Omental fat pad (tissue), 4 donors: ENCODE measurements at places on chromosomes 6 and 20.
A peak's percentile ranks its signal among the peaks of the same experiment; 100 is the strongest.

DNA sequence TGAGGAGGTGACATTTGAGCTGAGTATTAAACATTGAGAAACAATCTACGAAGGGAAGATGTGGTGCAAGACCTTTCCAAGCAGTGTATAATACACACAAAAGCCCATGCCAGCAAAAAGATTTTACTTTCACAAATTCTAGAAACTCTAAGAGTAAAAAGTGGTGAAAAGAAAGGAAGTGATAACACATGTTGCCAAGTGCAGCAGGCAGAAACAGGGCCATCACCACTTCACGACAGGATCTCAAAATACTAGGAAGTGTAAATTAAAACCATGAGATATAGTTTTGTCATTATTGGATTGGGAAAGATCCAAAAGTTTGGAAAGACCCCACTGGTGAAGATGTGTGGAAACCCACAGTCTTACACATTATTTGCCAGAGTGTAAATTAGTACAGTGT is 1.7 kb upstream of the ENTPD6 start:
- DNase-seq: no peak

DNA sequence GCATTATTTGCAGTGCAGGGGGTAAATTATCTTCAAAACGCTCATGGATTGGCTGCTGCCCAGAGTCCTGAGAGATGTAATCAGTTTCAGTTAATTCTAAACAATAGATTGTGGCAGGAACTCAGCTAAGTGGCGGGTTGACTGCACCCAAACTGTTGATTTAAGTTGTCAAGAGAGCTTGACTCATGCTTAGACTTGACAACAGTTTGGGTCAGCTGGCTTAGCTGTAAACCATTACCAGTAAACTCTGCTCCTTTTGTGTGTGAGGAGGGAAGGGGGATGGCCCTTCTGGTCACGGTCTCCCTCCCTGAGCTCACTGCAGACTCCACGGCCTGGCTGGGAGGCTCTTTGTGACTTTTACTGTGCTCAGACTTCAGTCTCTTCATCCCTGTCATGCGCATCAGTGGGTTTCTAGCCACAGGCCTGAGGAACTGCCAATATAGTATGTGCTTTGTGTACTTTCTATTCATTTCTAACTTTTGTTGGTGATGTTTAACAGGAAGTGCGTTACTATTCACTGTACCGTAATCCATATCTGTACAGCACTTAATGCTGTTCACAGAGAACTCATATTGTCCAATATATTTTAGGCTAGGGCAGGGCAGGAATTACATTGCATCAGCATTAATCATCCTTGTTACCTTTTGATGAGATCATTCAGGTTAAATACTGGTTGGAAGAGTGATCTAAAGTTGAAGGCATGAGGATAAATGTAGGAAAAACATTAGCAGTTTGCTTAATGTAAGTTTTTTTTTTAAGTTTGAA is 488.3 kb downstream of the CDKAL1 start:
- no peak for DNase-seq

GRCh38 chr6:165940366-165940765 is 227.3 kb downstream of the TBXT start:
- no peak for DNase-seq

DNA sequence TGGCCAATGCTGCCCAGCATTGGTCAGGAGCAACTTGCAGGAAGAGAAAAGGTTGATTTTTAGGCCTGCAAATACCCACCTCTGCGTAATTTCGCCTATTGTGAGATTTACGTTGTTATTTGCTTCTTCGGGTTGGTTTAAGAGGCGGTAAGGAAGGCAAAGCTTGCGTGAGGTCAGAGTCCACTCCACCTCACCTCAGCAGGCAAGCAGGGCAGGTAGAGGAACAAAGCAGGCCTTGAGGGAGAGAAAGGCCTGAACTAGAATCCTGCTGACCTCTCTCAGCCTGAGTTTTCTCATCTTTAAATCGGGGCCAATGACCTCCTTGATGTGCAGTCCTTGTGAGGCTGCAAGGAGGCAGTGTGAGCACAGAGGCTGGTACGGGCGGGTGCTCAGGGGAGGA is 239.1 kb downstream of the CDC5L start:
- DNase-seq: no peak

GRCh38 chr6:132712366-132712765 is 1.5 kb downstream of the VNN1 start:
- no peak for DNase-seq

- no peak for DNase-seq
Observed at GRCh38 chr20:25310268-25310920, 62.5 kb downstream of the PYGB start.

GRCh38 chr20:22691369-22692118 is 107.2 kb upstream of the FOXA2 start:
- DNase-seq: no peak

GRCh38 chr6:28282926-28283325 is 1.6 kb downstream of the PGBD1 start:
- DNase-seq: no peak

DNA sequence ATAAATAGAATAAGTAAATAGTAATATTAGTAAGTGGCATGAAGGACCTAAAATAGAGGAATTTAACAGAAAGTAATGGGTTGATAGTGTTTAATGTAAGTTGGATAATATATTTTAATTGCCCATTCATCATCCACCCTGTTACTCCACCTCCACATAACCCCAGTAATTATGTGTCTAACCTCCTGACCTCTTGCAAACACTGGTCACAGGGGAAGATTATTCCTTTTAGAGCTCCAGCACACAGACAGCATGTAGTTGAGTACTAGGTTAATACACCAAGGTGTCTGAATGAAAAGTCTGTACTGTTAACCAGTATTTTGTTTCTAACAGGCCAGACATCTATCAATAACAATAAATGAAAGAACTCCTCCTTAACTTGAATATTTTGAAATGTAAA is 92.4 kb upstream of the EYS start:
- DNase-seq: no peak

DNA sequence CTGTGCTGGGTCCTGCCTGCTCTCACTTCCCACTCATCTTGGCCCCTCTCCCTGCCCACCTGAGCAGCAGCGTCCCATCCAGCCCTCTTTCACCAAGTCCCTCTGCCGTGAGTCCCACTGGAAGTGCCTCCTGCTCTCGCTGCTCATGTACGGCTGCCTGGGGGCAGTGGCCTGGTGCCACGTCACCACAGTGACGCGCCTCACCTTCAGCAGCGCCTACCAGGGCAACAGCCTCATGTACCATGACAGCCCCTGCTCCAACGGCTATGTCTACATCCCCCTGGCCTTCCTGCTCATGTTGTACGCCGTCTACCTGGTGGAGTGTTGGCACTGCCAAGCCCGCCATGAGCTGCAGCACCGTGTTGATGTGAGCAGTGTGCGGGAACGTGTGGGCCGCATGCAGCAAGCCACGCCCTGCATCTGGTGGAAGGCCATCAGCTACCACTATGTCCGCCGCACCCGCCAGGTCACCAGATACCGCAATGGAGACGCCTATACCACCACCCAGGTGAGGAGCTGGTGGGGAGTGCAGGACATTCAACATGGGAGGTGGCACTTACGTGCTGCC is 2.8 kb downstream of the TMEM151B start:
- no peak for DNase-seq

DNA sequence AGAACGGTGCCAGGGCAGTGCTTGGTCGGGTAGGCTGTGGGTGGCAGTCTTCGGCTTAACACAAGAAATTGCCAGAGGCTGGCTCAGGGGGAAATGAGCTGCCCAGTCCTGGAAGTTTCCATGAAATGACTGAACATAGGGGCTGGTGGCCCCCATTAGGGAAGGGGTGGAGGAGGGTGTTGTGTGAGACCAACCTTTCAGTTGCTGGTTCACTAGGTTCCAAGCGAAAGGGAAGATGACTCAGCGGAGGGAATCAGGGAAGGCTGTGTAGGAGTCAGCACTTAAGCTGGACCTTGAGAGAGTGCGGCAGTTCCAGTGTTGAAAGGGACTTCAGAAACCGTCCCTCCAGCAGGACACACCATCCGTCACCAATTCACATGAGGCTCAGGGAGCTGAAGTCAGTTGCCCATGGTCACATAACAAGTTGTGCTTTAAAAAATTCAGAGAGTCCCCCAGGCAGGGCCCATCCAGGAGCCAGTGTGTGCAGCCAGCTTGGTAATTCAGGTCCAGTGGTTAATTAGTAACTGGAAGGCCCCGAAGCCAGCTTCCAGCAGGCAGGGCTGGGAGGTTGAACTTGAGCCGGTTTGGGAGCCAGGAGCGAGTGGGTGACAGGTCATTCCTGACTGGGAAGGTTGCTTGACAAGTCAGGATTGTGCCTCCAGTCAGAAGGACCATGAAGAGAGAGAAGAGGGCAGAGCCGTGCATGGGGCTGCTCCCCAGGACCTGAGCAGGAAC is at the start of gene SGK2:
Gene SGK2 (plus strand): TSS at position 616 of the 735 bp plus-strand sequence. CDS start 7,469 bp downstream, outside the sequence.
- DNase-seq: no peak

- DNase-seq: no peak
Observed at GRCh38 chr20:61712688-61713087, 353.0 kb downstream of the TAF4 start.

- DNase-seq: no peak
Observed at GRCh38 chr6:53529324-53530036, 15.4 kb downstream of the GCLC start.

DNA sequence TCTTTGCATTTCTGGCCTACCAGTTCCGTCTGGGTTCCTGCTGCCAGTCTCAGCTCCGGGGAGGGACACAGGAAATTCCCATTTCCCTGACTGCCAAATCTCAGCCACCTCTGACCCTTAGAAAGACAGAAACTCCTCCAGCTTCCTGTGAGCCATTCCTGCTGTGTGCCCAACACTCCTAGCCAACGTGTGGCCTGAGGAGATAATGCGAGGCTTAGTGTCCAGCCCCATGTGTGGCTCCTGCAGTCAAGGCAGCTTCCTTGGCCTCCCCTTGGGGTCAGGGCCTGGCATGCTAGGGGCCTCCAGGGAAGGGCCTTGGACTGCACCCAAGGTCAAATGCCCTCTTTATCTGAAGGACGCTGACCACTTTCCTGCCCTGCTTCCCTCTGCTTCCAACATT is 45.1 kb downstream of the MAFB start:
- DNase-seq: no peak

- no peak for DNase-seq
Observed at GRCh38 chr6:33761922-33762629, 15.4 kb upstream of the IP6K3 start.

GRCh38 chr20:24756292-24757025 is 192.6 kb upstream of the CST7 start:
- no peak for DNase-seq

- no peak for DNase-seq
Observed at GRCh38 chr6:51618563-51618962, 468.9 kb downstream of the PKHD1 start.

DNA sequence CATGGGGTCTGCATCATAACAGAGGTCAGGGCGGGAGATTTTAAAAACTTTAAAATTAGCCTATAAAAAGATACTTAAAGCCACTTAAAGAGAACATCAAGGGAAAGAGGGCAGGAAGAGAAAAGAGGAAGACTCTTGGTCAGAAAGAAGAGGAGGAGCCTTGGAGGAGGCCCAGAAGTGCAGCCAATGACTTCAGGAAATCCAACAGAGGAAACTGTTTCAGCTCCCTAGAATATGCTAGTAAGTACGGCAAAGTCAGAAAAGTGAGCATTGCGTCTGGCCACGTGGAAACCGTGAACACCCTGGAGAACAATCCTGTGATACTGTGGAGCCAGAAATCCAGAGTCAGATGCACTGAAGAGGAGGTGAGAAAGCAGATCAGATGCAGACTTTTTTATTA is 22.5 kb upstream of the NHSL1 start:
- DNase-seq: no peak

- no peak for DNase-seq
Observed at GRCh38 chr20:21739682-21740081, 34.2 kb downstream of the PAX1 start.

DNA sequence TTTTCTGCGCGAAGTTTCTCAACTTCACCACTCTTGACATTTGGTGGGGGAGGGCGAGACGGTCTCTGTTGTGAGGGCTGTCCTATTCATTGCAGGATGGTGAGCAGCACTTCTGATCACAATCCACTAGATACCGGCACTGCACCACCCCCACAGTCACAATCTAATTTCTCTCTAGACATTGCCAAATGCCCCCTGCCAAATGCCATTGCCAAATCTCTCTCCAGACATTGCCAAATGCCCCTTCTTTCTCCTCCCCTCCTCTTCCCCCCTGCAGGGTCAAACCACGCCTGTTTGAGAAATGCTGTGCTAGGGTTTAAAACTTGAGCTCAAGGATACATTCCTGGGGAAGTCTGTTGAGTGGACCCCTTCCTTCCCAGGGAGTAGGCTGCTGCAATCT is 603.5 kb upstream of the CDH4 start:
- DNase-seq: no peak

- no peak for DNase-seq
Observed at GRCh38 chr20:38471245-38471644, 1.4 kb upstream of the RALGAPB start.

DNA sequence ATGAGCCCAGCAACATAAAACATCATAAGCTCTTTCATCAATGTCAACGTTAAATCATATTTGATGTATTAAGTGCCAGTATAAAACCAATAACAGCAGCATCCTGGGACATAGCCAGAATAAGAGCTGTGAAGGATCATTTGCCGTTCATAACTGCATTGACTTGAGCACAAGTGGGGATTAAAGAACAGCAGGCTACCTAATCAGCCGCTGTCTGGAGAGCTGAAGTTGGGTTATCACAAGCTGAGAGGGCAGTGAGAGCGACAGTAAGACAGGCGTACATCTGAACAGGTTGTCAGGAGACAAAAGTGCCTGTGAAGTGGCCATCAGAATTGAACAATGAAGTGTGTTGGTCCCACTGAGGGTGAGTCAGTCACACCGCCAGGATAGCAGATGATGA is 269.6 kb downstream of the GRIK2 start:
- no peak for DNase-seq

DNA sequence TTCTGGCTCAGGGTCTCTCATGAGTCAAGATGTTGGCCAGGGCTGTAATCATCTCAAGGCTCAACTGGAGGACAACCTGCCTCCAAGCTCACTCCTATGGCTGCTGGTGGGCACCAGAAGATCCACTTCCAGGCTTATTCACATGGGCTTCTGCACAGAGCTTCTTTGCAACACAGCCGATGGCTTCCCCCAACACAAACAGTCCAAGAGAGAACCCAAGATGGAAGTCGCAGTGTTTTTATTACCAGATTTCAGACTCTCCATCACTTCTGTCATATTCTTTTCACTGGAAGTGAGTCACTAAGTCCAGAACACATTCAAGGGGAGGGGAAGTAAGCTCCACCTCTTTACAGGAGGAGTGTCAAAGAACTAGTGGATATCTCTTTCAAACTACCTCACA is 75.5 kb downstream of the CD164 start:
- no peak for DNase-seq

DNA sequence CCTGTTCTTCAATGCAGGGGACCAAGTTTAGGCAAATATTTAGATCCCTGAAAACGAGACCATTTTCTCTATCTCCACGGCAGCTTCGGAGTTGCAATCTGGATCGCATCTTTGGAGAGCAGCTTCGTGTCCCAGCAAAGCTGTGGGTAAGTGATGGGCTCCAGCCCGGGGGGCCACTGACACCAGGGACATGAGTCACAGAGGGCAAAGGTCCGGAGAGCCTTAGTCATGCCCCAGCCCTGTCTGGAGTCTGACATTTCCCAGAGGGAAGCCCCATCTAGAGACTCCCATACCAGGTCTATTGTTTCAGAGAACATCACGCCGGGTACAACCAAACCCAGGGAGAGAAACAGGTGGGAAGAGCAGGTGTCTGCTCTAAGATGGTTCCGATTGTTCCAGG is 95.9 kb downstream of the NFATC2 start:
- peak; percentile 56 for DNase-seq
